ENCODE measurements at places on chromosomes 4 and X.

GRCh38 chr4:53646795-53647194, 55.5 kb upstream of the LNX1 start:
- DNase-seq, result no peak

DNA sequence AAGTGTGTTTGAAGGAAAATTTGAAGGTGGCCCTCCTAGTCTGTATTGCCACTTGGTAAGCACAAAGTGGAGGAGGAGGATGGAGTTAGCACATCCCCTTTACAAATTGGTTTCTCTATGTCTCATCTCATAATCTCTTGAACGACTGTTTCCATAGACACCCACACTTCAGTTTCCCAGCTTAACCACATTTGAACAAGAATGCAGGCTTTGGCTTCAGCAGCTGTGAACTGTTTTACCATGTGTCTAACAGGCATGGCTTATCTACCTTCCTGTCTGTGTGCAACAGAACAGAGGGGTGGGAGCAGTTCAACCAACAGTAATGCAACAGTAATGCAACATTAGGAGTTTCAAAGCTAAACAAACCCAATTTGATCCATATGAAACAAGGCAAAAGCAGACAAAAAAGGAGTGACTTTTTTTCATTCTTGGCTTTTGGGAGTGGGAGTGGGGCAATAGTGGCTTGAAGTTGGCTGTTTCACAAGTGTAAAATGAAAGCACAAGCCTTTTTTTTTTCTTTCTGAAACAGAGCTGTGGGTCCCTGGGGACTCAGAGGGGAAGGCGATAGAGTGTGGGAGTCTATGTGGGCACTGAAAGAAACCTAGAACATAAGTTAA, 108.0 kb downstream of the ITM2A start:
- no peak for DNase-seq

DNA sequence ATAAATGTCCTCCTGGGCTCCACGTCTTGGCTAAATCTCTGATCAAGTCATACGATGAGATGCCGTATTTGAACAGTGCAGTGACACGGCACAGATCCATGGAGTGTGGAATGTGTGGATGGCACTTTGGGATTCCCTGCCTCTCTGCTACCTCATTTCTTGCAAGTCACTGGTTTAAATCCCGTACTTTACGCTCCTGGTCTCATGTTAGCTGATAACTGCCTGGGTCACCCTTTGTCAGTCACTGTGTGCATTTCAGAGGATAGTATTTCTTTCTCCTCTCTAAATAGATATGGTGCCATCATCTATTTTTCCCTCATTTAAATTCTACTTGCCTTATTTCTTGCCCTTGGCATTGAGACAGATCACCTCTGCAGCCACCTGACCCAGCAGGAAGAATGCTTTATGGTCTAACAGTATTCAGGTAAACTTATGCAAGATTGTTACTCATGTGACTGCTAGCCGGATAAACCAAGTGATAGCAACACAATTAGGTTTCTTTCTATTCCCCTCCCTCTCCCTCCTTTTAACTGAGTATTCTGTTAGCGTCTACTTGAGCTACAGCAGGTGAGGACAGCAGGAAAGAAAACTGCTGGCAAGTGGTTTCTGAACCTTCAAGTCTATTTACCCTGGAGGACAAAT, 2.8 kb downstream of the EGF start:
- DNase-seq, result no peak

- no peak for DNase-seq
Observed at GRCh38 chr4:77043507-77044136, 32.2 kb downstream of the CCNI start.

- no peak for DNase-seq
Observed at GRCh38 chr4:6546681-6547447, 28.1 kb upstream of the MAN2B2 start.

- no peak for DNase-seq
Observed at GRCh38 chr4:91064157-91064853, 937.1 kb downstream of the CCSER1 start.

DNA sequence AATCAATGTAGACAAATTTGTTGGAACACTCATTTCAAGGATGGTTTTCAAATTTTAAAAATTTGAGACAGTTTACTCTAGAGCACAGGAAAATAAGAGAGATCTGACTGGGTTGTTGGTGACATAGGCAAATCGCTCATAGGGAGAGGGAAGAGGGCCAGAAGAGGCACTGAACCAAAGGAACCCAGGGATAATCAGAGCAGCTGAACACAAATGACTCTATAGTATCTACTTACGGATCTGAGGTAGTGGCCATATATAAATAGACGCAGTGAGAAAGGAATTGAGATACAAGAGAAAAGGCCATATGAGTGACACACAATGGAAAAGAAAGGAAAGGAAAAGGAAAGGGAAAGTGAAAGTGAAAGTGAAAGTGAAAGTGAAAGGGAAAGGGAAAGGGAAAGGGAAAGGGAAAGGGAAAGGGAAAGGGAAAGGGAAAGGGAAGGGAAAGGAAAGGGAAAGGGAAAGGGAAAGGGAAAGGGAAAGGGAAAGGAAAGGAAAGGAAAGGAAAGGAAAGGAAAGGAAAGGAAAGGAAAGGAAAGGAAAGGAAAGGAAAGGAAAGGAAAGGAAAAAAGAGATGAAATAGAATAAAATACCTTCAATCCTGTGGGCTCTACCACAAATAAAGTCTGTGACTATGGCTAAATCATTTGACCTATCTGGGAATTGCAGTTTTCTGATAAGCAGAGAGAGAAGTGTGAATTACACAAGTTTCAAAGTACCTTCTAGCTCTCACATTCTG, 759.2 kb downstream of the DMD start:
- DNase-seq, result no peak

GRCh38 chr4:174023641-174024040, 259.8 kb downstream of the FBXO8 start:
- no peak for DNase-seq

DNA sequence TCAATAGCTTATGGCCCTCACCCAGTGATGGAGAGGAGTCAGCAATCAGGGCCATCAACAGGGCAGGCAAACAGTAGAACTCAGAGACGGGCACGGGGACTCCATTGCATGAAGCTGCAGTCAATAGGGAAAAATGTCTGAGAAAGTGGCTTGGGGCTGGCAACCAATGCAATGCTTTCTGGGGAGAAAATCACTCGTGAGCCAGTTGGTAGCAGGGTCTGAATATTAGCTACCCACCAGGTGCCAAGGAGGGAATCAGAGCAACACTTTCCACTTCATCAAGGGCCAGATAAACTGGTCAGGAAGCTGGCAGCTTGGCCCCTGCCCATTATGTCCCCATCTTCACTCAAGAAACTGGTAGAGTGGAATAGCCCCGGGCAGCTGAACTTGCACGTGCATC, 80.7 kb downstream of the STARD8 start:
- no peak for DNase-seq

DNA sequence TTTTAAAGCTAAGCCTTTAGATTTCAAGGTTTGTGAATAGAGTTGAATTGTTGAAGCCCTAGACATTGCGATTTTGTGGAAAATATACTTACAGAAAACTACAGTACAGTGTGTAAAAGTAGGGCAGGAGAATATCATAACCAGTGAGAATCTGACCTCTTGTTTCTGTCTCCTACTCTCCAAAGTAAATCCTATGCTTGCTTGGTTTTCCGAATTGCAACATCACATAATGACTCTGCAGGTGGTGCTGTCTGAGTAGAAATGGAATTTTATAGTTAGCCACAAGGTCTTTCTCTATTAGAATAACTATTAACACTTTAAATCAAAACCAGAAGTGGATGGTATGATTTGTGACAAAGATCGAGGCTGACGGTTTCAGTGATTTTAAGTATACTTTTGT, 505.6 kb downstream of the RAPGEF2 start:
- no peak for DNase-seq

DNA sequence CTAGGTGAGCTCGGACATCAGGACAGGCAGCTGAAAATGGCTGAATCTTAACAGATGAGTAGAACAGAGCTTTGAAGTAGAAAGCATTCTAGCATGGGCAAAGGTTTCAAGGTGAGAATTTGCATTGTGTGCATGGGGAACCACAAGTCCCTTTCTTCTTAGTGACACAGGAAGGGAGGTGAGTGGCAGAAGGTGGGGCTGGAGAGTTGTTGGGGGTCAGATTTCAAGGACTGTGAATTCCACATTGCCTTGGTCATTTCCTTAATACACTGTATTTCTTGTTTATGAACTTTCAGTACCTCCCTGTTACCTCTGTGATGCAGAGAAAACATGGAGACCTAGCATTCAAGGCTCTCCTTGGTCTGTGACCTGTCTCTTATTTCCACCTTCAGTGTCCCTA, 4.1 kb downstream of the APEX2 start:
- DNase-seq, result no peak

DNA sequence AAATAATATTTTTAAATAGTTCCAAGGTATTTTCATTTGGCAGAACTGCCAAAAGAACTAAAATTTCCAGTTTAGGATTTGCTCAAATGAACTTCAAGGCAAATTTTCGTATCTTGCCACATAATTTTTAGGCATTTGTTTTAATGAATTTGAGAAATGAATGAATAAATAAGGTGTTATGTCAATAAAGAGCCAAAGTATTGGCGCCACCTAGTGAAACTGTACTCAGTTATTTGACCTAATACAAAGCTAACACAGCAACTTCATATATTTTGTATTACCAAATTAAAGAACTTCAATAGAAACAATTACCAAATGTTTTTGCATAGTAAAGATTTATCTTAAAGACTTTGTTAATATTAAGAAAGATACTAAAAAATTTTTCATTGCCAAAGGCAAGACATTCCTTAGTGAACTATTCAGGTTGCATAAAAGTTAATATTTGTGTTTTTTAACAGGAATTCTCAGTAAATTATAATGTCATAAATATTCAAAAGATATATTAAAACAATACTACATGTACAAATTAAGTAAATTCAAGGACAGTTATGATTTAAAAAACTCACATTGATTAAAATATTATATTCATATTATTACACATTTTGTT, 50.3 kb downstream of the STPG2 start:
- DNase-seq, result no peak

- DNase-seq, result no peak
Observed at GRCh38 chrX:22135994-22136684, 104.0 kb downstream of the PHEX start.

- DNase-seq, result no peak
Observed at GRCh38 chrX:44890247-44890646, 17.3 kb downstream of the KDM6A start.

Measured in aorta (tissue), 5 donors.